ENCODE measurements at places on chromosomes 7 and 10. TPM values are rescaled to one million over a fixed set of nuclear protein-coding genes. Genes with fewer than 3 reads are reported as not detected.
A peak's percentile ranks its signal among the peaks of the same experiment; 100 is the strongest.

Gene TRPV5
- total RNA-seq: not detected

DNA sequence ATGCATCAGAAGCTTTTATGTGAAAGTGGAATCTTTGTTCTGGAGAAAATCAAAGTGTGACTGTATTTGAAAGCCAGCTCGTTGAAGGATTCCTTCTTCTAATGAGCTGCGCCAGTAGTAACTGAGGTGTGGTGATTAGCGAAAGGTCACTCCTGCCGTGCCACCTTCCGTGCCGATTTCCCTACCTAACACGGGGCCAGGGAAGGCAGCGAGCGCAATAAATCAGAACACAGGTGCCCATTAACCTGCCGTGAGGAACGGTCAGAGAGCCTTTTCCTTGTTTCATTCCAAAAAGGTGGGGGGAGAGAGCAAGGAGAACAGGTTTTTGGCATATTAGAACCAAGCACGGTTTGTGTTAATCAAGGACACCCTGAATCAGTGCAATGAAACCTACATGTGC, 258.0 kb downstream of the CELF2 start:
- no peak for DNase-seq
- no peaks in the 10 kb centered on the region for H3K4me1 ChIP-seq
- no peaks in the 10 kb centered on the region for H3K36me3 ChIP-seq
- no peak overlapping the region for H3K27ac ChIP-seq

Gene ASZ1
- total RNA-seq: not detected

- H3K27me3 ChIP-seq: no peaks in the 10 kb centered on the region
- no peak overlapping the region for H3K4me3 ChIP-seq
- no peak for DNase-seq
- H3K4me1 ChIP-seq: no peaks in the 10 kb centered on the region
These were observed 222.0 kb upstream of the C7orf33 start for GRCh38 chr7:148368562-148368961.

Gene LRMDA
- not detected for total RNA-seq

GRCh38 chr7:48183370-48183743, 12.1 kb downstream of the ABCA13 start:
- H3K27ac ChIP-seq: no peak overlapping the region
- no peak for DNase-seq
- no peaks in the 10 kb centered on the region for H3K27me3 ChIP-seq

- H3K27ac ChIP-seq: no peak overlapping the region
- no peaks in the 10 kb centered on the region for H3K4me1 ChIP-seq
- H3K36me3 ChIP-seq: peaks cover 56% of the 10 kb centered on the region
- no peak for DNase-seq
These were observed 7.5 kb downstream of the ZNF282 start for GRCh38 chr7:149202831-149203231.

Gene CCDC146
- total RNA-seq: 3.9 TPM

GRCh38 chr10:4130685-4131084, 345.7 kb upstream of the KLF6 start:
- peak overlapping the region; percentile 45 for H3K4me3 ChIP-seq
- no peaks in the 10 kb centered on the region for H3K36me3 ChIP-seq

Gene IL6
- total RNA-seq: not detected

DNA sequence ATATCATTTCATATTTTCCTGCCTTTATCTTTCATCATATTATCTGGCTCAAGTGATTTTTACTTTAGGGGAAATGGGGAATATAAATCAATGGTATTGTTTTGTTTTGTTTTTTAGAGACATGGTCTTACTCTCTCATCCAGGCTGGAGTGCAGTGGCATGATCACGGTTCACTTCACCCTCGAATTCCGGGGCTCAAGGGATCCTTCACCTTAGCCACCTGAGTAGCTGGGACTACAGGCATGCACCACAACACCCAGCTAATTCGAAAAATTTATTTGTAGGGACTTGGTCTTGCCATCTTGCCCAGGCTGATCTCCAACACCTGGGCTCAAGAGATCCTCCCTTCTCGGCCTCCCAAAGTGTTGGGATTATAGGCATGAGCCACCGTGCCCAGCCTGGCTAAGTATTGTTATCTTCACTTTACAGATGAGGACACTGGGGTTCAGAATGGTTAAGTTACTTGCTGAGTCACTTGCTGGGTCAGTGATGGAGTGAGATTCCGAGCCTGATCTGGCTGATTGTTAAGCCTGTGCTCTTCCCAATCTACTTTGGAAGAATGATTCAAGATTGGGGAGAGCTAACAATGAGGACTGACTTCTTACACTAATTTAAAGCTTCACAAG, 3.7 kb upstream of the SLC16A9 start:
- no peaks in the 10 kb centered on the region for H3K27me3 ChIP-seq
- H3K4me3 ChIP-seq: no peak overlapping the region
- DNase-seq: no peak
- no peaks in the 10 kb centered on the region for H3K36me3 ChIP-seq
- H3K27ac ChIP-seq: no peak overlapping the region

Gene MEOX2
- total RNA-seq: not detected

- H3K27me3 ChIP-seq: no peaks in the 10 kb centered on the region
- no peaks in the 10 kb centered on the region for H3K36me3 ChIP-seq
- H3K27ac ChIP-seq: no peak overlapping the region
- no peaks in the 10 kb centered on the region for H3K4me1 ChIP-seq
These were observed 38.1 kb upstream of the PRSS1 start for GRCh38 chr7:142711196-142711595.

Gene SPDYE5
- not detected for total RNA-seq

Gene PARG
- total RNA-seq: 47.6 TPM

DNA sequence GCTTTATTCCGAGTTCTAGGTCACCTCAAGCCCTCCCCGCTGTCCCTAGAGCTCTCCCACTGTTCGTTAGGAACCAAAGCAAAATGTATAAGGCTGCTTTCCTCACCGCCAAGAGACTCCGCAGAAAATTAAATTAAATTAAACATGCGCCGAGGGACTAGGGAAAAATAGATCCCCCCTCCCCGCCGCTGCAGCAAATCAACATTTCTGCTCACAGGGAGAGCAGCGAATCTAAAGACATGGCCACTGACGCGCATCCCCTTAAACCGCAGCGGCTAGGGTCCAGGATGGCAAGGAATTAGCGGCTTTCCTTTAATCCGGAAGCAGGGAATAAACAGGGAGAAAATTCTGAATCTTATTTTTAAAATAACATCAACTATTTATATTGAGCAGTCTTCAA, 7.6 kb downstream of the SP8 start:
- no peak for DNase-seq
- no peaks in the 10 kb centered on the region for H3K36me3 ChIP-seq
- no peaks in the 10 kb centered on the region for H3K27me3 ChIP-seq
- no peaks in the 10 kb centered on the region for H3K4me1 ChIP-seq
- no peak overlapping the region for H3K4me3 ChIP-seq

DNA sequence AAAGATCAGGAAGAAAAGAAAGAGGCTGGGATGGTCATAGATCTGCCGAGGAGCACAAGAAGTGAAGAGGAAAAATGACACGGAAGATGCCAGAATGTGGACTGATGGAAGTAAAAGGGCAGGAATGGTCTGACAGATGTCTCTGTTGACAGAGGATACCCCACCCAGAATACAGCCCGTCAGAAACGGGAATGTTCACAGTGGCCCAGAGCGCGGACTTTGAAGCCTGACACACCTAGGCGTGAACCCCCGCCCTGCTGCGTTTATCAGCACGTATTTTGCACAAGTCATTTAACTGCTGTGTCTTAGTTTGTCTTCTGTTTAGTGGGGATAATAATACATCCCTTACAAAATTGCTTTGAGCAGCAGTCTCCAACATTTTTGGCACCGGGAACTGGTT, 27.1 kb downstream of the AKR1B1 start:
- no peak overlapping the region for H3K4me3 ChIP-seq
- no peaks in the 10 kb centered on the region for H3K36me3 ChIP-seq
- no peak for DNase-seq
- H3K4me1 ChIP-seq: peaks cover 27% of the 10 kb centered on the region
- no peak overlapping the region for H3K27ac ChIP-seq

GRCh38 chr7:47149971-47150370, 431.9 kb downstream of the TNS3 start:
- H3K36me3 ChIP-seq: no peaks in the 10 kb centered on the region
- H3K27ac ChIP-seq: no peak overlapping the region
- H3K4me1 ChIP-seq: 0 out of 2 replicates have a peak, but pooled peaks cover 4% of the 10 kb centered on the region
- no peak for DNase-seq
- no peaks in the 10 kb centered on the region for H3K27me3 ChIP-seq

DNA sequence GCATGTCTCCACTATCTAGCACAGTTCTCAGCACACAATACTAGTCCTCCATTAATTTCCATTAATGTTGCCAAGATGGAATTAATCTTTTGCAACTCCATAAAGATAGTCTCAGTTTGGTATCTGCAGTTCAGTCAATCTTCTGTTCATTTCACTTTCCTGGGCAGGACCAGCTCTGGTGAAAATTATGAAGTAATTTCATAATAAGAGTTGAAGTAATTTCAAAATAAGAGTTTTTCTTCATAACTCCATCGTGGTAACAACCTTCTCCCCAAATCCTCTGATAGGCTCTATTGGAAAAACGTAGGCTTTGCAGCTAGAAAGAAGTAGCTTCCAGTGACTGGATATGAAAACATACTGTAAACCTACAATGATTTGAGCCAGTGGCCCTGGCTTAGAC, 618.2 kb downstream of the TYW1 start:
- H3K36me3 ChIP-seq: no peaks in the 10 kb centered on the region
- no peak for DNase-seq
- H3K27me3 ChIP-seq: no peaks in the 10 kb centered on the region
- no peaks in the 10 kb centered on the region for H3K4me1 ChIP-seq

Data from Karpas-422 (cell line).